NAMALWA (cell line): ENCODE measurements at places on chromosomes 13 and 19.

DNA sequence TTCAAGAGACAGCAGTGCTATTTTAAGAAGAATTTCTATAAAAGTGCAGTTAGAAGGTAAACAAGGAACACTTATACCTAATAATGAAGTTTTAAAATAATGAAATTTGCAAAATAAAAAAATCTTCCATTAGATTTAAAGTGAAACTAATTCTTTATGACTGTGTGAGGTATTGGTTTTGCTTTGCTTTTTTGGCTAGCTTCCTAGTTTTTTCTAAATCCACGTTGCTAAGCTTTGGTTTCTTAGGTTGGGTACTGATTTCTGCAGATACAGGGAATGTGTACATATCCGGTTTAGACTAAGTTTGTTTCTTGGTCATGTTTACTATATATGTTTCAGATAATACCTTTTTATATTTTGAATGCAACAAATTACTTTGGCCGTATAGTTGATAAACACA is 59.8 kb downstream of the SLC7A9 start:
- no peak for DNase-seq

GRCh38 chr19:29836409-29836825 is 24.6 kb downstream of the CCNE1 start:
- DNase-seq = no peak

- no peak for DNase-seq
These were observed 301.1 kb downstream of the FGF9 start for GRCh38 chr13:21971662-21972621.

GRCh38 chr13:27026396-27026795 is 145.2 kb downstream of the USP12 start:
- no peak for DNase-seq

GRCh38 chr13:73146707-73147106 is 87.9 kb downstream of the KLF5 start:
- no peak for DNase-seq

DNA sequence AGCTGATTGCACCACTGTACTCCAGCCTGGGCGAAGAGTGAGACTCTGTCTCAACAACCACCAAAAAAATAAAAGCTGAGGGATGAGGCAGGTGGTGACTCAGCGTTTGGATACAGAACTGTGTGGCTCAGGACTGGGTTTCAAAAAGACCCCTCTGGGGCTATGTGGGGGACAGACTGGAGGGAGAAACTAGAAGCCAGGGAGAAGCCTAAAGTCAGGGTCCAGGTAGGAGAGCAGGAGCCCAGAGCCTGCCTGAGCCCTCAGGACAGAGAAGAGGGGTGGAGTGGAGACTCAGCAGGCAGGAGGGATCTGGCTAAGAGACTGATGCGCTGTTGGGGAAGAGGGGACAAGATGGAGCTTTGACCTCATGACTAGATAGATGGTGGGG is 1.8 kb upstream of the CD37 start:
- no peak for DNase-seq

GRCh38 chr13:97502706-97503105 is 68.7 kb downstream of the RAP2A start:
- no peak for DNase-seq

- DNase-seq = no peak
These were observed 997.6 kb downstream of the DIAPH3 start for GRCh38 chr13:59166174-59166573.

GRCh38 chr13:111484959-111485358 is 164.5 kb downstream of the TEX29 start:
- DNase-seq = no peak

GRCh38 chr13:28071424-28071823 is 29.0 kb downstream of the FLT3 start:
- no peak for DNase-seq

- peak; percentile 78 for DNase-seq
These were observed 16.7 kb upstream of the COLGALT1 start for GRCh38 chr19:17538684-17539237.
